Activated naive CD4-positive, alpha-beta T cell treated with Interleukin-2 at 50 U/mL for 16 hours (primary cell): ENCODE measurements at places on chromosomes 3 and 15.

DNA sequence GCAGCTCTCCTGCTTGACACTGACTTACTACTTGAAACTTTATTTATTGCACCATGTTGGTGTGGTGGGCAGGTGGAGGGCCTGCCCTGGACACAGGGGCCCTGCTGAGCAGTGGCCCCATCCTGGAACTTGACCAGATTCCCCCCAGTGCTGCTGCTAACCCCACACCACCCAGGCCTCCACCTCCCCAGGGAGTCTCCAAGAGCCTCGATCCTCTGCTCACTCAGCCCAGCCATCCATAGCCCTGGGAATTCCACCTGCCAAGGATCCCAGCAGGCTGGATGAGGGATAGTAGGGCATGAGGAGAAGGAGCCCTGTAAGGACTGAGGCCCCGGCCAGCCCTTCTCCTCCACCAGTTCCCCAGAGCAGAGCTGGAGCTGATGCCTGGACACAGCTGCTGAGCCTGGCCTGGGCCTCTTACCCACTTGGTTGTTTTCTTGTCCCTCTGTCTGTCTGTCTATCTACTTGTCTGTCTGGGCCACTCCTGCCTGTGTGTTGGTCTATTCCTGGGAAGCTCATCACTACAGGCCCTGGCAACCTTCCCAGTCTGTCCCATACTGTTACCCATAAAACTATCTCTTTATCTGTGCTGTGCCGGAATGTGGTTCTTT lies 2.8 kb downstream of the CHAC1 start:
- no peak for DNase-seq

DNA sequence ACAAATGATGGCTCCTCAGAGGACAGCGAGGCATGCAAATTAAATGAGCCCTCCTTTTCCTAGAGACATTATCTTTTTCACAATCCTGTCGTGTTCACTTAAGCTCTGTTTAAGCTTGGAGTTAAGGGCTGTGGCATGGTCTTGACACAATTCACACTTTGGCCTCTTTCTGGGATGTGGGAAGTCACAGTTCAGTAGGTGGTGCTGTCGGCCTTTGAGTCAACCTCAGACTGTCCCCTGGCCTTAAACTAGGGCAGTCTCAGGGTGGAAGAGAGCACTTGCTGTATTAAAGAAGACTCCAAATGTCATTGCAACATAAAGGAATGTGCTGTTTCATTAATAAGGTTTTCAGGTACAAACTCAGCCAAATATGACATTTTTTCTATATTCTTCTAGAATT lies 351.0 kb downstream of the MCTP2 start:
- DNase-seq, result peak; percentile 24

- no peak for DNase-seq
These were observed 11.2 kb upstream of the LOXL1 start for GRCh38 chr15:73915082-73915481.

DNA sequence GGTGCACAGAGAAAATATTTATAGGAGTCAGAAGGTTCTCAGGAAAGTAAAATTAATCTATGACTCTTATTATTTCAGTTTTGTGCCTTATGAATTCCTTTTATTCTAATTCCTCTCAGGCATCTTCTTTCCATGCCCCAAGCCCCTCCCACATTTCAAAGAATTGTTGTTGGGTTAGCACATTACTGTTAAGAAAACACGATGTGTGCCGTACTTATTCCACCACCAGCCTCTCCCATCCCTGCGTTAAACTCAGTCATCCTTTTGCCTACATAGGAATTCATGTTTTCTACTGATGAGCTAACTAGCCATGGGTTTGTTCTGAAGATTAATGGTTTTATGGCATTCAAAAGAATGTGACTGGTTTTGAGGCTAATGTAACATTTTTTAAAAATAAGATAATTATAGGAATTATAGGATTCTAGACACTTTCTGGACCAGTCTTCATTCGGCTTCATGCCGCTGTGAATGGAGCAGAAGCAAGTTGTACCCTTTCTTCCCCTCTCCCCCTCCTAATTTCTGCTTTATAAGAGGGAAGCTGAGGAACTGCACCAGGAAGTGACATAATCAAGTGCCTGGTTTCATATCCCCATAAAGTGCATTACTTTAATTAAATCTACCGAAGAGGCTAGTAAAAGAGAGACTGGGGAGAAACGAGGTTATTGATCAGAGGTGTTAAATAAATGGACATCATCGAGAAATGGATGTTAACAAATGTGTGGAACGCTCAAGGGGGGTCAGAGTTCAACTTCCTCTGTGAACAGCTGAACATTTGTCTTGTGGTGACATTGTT lies 12.3 kb upstream of the MB21D2 start:
- no peak for DNase-seq

- no peak for DNase-seq
These were observed 274.4 kb downstream of the TLE3 start for GRCh38 chr15:69823223-69823907.

GRCh38 chr3:171712171-171712938 lies 97.9 kb downstream of the PLD1 start:
- DNase-seq, result no peak

DNA sequence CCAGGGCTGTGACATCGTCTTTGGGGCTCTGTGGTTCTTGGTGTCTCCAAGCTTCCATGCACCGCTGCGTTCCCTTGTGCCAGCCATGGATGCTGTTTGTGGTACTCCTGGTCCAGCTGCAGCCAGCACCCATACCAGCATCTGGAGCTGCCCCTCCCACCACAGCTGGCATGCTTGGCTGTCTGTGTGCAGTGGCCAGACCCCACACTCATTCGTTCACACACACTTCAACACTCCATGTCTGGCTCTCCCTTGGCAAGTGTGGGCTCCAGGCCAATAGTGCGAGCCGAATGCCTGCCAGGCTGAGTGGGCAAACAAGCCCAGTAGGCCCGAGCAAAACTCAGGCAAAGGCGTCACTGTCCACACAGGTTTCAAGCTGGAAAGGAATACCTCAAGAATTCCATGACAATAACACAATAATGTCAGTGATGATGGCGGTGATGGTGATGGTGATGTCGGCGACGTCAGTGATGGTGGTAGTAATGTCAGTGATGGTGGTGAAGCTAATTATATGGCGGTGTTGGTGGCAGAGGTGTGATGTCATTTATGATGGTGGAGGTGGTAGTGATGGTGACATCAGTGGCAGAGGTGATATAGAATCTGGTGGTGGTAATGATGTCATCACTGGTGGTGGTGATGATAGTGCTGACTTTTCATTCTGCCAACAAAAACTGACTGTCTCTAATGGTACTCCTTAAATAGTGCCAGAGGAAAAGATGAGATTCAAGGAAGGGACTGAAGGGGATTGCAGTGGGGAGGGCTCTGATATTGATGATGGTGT lies 19.3 kb downstream of the TBC1D21 start:
- DNase-seq, result no peak

GRCh38 chr3:4703054-4703480 lies 209.9 kb downstream of the ITPR1 start:
- no peak for DNase-seq

- DNase-seq, result no peak
These were observed 195.8 kb downstream of the PLCH1 start for GRCh38 chr3:155549087-155549486.

DNA sequence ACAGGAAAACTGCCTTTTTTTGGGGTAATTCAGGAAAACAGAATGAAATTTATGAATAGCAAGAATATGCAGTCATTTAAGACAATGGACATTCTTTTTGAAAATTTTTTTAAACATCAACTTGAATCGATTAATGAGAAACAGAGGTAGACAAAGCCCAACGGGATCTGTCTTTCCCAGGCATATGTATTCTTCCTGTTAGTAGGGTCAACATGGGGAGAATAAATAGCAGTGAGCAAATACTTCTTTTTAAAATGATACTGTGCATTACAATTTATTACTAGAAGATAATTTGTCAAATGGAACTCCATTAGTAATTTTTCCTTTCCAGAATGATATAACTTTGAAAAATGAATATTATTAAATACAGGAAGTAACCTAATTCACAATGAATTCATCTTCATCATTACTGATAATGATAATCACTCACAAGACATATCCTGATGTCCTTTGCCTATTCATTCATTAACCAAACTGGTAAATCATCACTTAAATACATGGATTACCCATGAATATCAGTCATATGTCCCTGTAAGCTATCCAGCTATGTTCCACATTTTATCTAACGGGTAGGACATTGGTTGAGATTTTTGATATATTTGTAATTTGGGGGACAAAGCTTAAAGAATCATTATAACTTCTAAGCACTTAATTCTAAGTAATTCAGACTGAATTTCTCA lies 209.2 kb upstream of the CDIN1 start:
- no peak for DNase-seq

DNA sequence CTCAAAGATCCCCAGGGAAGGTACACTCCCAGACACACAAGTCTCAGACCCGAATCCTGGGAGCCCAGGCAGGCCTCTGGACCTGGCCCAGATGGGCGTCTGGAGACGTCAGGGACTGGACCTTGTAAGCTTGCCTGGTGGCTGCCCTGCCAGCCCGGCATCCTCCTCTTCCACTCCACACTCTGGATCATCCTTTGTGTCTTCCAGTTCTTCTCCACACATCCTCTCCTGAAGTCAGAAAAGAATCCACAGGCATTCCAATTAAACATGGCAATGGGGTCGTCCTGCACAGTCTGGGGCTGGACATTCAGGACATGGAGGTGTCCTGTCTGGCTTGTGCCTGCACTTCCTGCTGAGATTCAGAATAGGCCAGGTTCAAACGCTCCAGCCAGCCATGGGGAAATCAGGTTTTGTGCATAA lies 208.8 kb upstream of the IGF1R start:
- DNase-seq, result no peak

GRCh38 chr15:33296856-33297255 lies 13.9 kb upstream of the RYR3 start:
- DNase-seq, result no peak

- DNase-seq, result no peak
These were observed 2.0 kb upstream of the MELTF start for GRCh38 chr3:197031315-197032285.

GRCh38 chr15:73928971-73929627 lies 2.8 kb downstream of the LOXL1 start:
- no peak for DNase-seq

DNA sequence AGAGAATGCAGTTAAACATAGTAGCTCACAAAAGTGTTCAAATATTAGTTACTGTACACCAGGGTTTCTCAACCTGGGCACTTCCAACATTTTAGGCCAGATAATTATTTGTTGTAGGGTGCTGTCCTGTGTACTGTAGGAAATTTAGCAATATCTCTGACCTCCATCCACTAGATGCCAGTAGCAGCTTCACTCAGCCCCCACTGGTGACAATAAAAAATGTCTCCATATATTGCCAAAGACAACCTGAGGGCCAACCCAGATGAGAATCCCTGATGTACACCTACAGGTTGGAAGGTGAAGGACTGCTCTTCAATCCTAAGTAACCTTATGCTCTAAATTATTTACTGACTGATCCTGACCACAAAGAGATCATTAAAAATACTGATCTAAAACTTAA lies 32.5 kb downstream of the DCUN1D1 start:
- DNase-seq, result no peak

GRCh38 chr3:130709671-130710070 lies 37.0 kb downstream of the PIK3R4 start:
- no peak for DNase-seq

DNA sequence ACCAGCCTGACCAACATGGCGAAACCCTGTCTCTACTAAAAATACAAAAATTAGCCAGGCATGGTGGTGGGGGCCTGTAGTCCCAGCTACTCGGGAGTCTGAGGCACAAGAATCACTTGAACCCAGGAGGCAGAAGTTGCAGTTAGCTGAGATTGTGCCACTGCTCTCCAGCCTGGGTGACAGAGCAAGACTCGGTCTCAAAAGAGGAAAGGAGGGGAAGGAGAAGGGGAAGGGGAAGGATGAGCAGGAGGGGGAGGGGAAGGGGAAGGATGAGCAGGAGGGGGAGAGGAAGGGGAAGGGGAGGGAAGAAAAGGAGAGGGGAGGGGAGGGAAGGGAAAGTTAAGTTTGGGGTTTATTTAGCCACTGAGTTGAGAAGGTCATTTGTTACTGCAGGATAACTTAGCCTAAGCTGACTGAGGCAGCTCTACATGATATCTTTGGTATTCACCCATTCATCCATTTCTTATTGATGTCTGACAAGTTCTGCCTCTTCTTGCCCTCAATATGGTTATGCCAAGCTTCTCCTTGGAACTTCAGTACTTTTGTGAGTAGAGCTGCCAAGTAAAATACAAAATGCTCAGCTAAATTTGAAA lies 15.9 kb upstream of the ABHD2 start:
- no peak for DNase-seq

DNA sequence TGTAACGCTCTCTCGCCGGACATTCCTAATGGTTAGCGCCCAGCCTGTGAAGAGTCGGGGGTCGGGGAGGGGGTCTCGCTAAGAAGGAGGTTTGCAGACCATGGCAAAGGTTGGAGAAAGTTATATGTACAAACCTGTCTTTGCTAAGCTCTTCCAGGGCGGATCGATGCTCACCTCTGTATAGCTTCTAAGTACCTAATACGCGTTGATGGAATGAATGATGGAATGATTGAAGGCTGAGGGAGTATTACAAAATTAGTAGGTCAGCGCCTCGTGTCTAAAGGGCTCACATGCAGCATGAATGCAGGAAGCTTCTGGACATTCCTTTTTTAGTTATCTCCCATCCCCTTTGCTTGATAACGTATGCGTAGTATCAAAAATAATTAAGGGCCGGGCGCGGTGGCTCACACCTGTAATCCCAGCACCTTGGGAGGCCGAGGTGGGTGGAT lies 305 bp upstream of the KPNA1 start:
- no peak for DNase-seq

DNA sequence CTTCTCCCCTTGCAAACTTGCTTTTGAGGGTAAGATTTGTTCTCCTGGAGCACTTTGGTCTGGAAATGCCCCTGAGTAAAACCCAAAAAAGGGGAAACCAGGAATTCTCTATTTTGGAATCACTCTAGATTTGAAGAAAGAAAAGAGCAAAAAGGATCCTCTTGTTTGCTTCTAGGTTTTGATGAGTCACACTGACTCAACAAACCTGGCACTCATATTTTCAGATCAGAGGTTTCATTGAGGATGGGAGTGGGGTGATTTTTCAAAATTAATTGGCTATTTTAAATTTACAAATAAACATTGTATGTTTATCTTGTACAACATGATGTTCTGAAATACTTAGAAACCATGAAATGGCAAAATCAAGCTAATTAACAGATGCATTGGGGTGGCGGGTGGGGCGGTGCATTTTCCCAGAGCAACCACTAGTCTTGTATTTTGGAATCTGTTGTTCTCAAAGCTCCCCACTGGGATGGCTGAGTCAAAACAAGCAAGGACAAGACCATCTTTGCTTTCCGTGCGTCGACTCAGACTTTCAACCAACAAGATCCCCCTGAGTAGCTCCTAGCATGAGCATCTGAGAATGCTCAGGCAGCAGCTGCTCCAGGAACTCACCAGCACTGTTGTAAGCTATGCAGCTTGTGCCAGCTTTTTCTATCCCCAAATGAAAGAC lies 451.4 kb downstream of the WDR72 start:
- no peak for DNase-seq

- DNase-seq, result no peak
These were observed 64.5 kb upstream of the MBNL1 start for GRCh38 chr3:152204218-152204617.

DNA sequence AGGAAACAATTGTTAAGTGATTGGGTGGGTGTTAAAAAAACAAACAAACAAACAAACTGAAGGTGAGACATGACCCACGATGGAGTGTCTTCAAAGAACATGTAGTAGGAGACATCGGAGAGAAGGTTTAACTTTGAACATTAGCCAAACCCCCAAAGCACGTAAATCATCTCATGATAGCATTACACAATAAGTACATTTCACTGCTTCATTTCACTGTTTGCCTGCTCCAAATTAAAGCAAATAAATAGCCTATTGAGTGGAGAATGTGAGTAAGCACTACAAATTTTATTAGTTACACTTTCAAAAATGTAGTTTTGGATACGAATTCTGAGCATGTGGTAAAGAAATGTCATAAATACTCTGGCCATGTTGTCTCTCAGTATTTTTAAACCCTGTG lies 287.0 kb downstream of the SI start:
- DNase-seq, result no peak

GRCh38 chr15:99755692-99756409 lies 22.6 kb upstream of the LYSMD4 start:
- peak; percentile 17 for DNase-seq
